Hematopoietic multipotent progenitor cell (in vitro differentiated cells): ENCODE measurements at places on chromosomes 7 and 10. TPM values are rescaled to one million over a fixed set of nuclear protein-coding genes. Genes with fewer than 3 reads are reported as not detected.

The EBF3 gene
- total RNA-seq = not detected

The OR9A2 gene
- total RNA-seq = under 0.01 TPM

The ADCY1 gene
- total RNA-seq = under 0.01 TPM

The AOAH gene
- 15.1 TPM for total RNA-seq

The TRPV6 gene
- total RNA-seq = under 0.01 TPM

The ANKRD22 gene
- under 0.01 TPM for total RNA-seq

The WAC gene
- 66.2 TPM for total RNA-seq

The PPP1R9A gene
- total RNA-seq = 4.0 TPM

The HMX3 gene
- total RNA-seq = not detected

The JCAD gene
- total RNA-seq = 1.3 TPM

The FKBP14 gene
- 3.5 TPM for total RNA-seq

The ASB10 gene
- not detected for total RNA-seq

The YAE1 gene
- 7.8 TPM for total RNA-seq

The KIF11 gene
- total RNA-seq = 1.6 TPM

The OPN4 gene
- not detected for total RNA-seq

The DUS4L gene
- 5.1 TPM for total RNA-seq

The SEMA3A gene
- under 0.01 TPM for total RNA-seq

The TMEM270 gene
- not detected for total RNA-seq

The MALRD1 gene
- total RNA-seq = 35.5 TPM

The SP8 gene
- not detected for total RNA-seq

The MYL10 gene
- not detected for total RNA-seq

The ACTL6B gene
- not detected for total RNA-seq

The SEMA4G gene
- total RNA-seq = 0.54 TPM

The CRCP gene
- 30.2 TPM for total RNA-seq

The ZPBP gene
- total RNA-seq = 0.81 TPM

The DYNC1I1 gene
- total RNA-seq = 0.54 TPM

The VSTM4 gene
- 0.27 TPM for total RNA-seq

The FOXI2 gene
- total RNA-seq = 0.54 TPM

The GPR26 gene
- under 0.01 TPM for total RNA-seq

The RARRES2 gene
- 2.4 TPM for total RNA-seq

The TBX20 gene
- not detected for total RNA-seq

The IGFBP3 gene
- 0.27 TPM for total RNA-seq

The NPY4R2 gene
- total RNA-seq = under 0.01 TPM

The CDHR1 gene
- total RNA-seq = under 0.01 TPM

The GOLGA7B gene
- under 0.01 TPM for total RNA-seq
